GM04504 (cell line): ENCODE measurements at places on chromosomes 3 and 15.

DNA sequence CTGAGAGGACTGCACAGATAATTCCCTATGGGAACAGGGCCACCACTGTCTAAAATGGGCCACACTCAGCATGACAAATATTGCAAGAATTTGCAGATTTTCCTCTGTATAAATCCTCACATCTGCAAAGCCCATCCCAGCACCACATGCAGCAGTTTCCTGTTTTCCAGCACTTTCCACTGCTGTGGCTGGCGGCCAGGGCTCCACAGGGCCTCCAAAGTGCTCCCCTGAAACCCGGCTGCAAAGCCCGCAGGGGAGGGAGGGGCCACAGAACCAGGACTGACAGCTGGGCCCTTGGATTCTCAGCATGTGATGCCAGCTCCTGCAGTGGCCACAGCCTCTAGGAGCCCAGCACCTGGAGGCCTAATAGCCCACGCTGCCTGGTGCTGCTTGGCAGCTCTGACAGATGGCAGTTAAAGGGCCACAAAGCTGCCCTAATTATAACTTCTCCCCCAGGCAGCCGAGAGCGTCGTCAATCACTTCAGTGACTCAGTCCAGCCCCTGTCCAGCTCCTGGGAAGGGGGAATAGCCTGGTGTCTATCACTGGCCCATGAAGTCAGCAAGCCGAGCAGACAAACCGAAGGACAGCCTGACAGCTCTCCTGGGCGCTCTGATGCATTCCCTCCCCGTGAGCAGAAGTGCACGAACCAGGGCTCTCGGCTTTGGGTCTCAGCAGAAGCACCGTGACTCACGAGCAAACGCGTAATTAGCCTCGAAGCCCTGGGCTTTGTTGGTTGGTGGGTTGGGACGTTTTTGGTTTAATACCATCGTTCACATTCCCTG, 4.7 kb downstream of the LRRC15 start:
- DNase-seq, result peak; percentile 83

- no peak for DNase-seq
Observed at GRCh38 chr3:17336291-17336690, 406.1 kb downstream of the TBC1D5 start.

DNA sequence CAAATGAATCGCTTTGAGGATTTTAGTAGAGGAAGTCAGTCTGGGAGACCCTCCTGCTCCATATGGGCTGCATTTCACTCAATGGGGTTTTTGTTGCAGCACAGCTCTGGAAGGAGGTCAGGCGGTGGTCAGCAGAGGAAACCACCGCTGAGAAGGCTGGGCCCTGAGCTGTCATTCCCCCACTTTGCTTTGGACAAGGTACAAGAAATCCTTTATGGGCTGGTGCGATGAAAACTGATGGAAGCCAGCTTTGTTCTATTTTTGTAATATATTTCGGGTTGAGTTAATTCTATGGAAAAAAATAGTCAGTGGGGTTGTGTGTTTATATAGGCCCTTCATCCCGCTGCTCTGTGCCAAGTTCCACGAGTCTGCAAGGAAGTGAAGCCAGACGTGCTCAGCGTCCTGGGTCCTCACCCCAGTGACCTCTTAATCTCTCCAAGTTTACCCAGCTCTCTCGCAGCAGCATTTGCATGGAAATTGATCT, 157.1 kb upstream of the TMC3 start:
- no peak for DNase-seq

DNA sequence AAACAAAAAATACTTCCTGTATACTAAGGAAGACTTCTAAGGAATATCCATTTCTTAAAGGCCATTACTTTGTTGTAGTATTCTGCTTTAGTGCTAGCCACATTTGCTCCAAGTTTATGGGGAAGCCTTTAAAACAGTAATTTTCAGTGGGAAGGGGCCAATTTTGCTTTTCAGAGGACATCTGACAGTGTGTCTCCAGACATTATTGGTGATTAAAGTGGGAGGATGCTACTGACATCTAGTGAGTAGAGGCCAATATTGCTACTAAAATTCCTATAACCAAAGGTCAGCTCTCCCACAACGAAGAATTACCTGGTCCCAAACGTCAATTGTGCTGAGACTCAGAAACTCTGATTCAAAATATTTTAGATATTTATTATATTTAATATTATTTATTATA, 24.8 kb downstream of the SLC28A2 start:
- DNase-seq, result peak; percentile 10

DNA sequence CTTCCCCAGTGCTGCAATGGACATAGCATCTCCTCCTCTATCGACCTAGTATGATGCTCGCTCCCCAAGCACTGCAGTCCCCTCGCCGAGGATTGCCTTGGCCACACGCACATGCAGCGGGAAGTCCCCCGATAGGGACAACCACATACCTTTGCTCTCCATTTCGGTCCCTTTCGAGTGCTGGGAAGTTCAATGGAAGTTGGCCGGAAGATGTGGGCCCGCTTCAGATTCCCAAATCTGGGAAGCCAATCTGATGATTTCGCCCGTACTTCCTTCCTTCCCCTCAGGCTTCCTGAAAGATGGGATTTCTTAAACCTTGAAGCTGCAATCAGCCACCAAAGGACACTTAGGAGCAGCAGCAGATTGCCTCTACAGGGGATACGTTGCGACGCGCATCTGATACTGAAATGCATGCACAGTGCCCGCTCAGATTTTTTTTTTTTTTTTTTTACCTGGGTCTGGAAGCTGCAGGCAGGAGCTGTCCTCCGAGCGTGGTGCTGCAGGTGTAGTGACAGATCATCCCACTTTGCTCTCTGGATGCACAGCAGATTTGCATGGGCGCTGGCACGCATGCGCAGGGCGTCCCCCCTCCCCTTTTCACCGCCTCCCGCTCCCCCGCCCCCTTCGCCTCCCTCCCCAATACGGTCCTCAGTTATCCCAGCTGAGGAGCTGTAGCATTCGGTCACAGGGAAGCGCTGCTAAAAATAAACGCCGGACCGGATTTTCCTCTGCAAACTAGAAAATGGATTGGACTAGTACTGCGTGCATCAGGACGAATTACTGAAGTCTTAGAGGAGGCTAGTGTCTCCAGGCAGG, at the start of gene FGF12:
Gene FGF12, minus strand, starts transcription at position 510 of the 816 bp plus-strand sequence.
- peak; percentile 1 for DNase-seq

- DNase-seq, result no peak
Observed at GRCh38 chr3:41525303-41526064, 326.2 kb downstream of the CTNNB1 start.

DNA sequence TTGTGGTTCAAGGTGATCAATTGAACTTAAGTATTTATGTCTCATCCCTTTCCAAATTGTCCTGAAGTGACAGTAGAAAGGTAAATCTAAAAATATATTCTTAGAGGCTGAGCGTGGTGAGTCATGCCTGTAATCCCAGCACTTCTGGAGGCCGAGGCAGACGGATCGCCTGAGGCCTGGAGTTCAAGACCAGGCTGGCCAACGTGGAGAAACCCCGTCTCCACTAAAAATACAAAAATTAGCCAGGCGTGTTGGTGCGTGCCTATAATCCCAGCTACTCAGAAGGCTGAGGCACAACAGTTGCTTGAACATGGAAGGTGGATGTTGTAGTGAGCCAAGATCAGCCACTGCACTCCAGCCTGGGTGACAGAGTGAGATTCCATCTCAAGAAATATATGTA, 226.6 kb downstream of the DPH6 start:
- DNase-seq, result no peak

GRCh38 chr15:38818157-38818790, 253.7 kb upstream of the RASGRP1 start:
- DNase-seq, result no peak

DNA sequence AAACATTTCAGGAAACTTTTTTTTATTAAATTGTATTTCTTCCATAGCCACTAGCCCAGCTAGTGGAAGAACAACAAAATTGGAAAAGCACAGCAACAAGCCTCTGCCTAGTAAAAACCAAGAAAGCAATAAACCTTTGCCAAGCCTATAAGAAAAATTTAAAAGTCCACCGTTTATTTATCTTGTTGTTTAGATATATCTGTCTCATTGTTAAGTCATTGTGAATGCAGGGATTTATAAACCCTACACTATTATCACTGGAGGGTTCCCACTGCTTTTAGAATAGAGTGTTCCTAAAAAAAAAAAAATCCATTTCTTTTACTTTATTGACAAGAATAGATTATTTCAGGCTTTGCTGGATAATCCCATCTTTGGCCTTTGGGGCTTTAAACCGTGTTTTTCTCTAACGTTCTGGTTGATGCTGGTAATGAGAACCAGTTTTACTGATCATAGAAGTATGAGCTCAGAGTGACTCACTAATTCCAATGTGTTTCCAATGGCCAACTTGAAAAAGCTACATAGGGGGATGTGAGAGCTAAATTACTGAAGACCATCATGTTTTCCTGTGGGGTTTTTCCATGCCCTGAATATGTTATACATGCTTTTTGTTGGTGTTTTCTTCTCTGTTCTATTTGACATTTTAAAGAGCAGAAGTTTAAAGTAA, 634.1 kb downstream of the RBMS3 start:
- DNase-seq, result peak; percentile 24

- no peak for DNase-seq
Observed at GRCh38 chr15:66290518-66290917, 2.9 kb upstream of the DIS3L start.

DNA sequence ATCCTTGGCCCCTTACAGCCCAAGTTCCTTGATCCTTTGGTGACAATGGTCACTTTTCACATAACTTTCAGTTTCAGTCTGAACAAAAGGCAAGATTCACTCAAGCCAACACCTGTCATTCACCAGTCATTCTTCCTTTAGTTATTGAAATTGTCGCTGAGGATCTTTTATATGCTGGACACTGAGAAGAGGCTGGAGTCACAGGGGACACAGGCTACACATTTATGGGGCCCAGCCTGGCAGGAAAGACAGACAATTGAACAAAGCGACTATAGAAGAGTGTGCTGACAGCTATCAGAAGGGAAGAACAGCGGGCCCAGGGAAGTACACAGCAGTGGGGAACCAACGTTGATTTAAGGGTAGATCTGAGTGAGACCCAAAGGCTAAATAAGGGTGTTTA, 69.8 kb upstream of the PROK2 start:
- no peak for DNase-seq

- DNase-seq, result no peak
Observed at GRCh38 chr3:131427226-131427625, 45.7 kb downstream of the NUDT16 start.

DNA sequence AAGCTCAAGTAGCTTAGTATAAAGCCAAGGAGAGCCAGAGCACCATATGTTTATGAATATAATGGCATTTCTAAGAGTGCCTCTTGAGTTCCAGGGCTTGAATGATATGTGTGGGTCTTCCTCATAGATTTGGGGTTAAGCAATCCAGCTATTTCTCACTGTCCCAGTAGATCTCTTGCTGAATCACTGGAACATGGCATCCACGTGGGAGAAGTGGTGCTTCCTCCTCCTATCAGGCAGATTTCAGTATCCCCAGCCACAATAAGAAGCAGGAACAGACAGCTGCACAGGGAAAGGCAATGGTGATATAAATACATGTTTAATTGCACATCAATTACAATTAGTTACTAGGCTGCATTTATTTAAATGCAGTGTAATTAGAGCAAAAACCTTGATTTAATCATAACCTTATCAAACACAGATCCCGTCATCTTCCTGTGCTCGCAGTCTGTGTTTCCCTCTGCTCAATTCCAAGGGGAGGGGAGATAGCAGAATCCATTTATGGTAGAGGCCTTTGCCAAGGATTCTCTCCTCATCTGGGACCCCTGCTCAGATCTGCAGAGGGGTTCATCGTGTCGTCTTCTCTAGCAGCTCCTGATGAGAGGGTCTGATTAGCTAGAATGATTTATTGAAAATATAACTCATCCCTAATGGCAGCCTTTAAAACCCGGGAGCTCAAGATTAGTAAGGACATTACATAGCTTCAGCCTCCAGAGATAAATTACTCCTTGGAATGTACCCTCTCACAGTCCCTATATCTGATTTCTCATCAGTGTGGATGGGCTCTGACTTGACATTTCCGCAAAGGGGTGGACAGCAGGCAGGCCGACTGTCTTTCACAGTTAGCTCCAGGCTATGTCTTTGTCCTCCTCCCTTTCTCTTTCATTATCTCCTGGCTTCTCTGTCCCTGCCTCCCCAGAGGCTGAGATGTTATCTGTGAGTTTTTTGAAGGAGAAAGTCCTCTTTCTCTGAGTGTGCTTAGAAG, 775.9 kb downstream of the AGBL1 start:
- DNase-seq, result no peak

DNA sequence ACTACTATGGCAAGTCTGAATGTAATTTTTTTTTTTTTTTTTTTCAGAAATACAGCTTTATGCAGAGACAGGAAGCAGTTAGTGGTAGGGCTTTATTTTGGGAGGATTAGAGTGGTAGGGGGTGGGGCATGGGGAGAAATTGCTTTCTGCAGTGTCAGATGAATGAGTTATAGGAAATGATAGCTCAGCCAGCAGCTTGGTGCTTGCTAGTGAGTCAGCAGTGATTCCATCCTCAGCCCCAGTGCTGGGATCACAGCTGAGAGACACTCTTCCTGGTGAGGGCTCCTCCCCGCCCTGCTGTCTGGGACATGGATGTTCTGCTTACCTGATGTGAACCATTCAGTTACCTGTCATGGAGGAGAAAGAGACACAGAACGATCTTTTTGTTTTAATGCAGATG, 39.6 kb downstream of the SEMA6D start:
- peak; percentile 76 for DNase-seq

GRCh38 chr3:126516936-126517290, 660 bp downstream of the UROC1 start:
- no peak for DNase-seq

GRCh38 chr15:35702946-35703495, 157.1 kb upstream of the DPH6 start:
- no peak for DNase-seq

- DNase-seq, result peak; percentile 62
Observed at GRCh38 chr3:161171113-161171512, 50.0 kb upstream of the NMD3 start.

DNA sequence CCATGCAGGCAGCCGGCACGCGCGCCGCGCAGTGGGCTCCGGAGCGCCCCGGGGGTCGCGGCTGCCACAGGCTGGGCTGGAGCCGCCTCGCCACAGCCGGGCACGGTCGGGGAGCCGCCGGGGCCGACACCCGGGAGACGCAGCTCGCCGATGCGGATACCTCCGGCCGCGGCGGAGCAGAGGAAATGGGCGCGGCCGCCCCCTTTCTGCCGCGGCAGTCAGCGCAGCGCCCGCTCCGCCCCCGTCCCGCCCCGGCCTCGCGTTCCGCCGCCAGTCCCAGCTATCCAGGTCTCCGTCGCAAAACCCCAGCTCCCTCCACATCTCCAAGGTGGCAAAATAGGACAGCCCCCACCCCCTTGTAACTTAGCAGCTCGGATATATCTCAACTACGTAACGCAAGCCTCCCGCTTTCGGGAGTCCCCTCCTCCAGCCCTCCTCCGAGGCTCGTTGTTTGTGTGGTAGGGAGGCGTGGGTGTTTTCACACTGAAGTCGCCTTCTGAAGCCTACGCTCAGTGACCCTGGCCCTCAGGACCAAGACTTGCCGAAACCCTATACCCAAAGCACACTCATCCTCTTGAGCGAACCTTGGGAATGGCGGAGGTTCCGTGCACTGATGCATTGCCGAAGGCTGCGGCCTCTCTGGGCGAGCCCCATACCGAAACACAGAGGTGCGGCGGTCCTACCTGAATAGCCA, at the start of gene SH3BP5:
Gene SH3BP5, minus strand, starts transcription at position 182 of the 694 bp plus-strand sequence. Its CDS starts 178 bp downstream, at position 4.
- no peak for DNase-seq
